NCI-H187 (cell line): ENCODE measurements at places on chromosomes 11 and 22.
A peak's percentile ranks its signal among the peaks of the same experiment; 100 is the strongest.

DNA sequence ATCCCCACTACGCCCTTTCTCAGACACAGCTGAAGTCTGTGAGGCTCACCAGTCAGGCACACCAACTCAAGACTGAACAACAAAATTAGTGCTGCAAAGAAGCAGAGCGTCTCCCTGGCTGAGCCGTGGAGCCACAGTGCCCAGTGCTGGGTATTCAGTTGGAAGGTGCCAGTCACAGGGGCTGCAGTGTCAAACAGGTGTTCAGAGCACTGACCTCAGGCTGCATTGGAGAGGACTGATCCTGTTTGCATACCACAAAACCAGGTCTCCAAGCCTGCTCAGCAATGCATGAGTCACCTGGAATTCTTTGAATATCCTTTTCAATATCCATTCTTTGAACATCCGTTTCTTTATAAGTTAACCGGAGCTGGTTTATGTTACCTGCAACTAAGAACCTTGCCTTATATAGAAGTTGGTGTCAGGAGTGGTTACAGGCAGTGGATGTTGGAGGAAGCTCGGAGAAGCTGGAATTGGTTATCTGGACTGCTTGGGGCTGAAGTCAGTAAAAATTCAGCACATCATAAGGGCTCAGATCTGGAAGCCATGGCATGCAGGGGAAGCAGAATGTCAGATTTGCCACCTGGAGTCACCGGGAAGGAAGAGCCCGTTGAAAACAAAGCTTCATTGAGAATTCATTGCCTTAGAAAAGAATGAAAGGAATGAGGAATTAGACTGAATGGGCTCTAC, 30.3 kb downstream of the PDGFB start:
- DNase-seq: no peak

DNA sequence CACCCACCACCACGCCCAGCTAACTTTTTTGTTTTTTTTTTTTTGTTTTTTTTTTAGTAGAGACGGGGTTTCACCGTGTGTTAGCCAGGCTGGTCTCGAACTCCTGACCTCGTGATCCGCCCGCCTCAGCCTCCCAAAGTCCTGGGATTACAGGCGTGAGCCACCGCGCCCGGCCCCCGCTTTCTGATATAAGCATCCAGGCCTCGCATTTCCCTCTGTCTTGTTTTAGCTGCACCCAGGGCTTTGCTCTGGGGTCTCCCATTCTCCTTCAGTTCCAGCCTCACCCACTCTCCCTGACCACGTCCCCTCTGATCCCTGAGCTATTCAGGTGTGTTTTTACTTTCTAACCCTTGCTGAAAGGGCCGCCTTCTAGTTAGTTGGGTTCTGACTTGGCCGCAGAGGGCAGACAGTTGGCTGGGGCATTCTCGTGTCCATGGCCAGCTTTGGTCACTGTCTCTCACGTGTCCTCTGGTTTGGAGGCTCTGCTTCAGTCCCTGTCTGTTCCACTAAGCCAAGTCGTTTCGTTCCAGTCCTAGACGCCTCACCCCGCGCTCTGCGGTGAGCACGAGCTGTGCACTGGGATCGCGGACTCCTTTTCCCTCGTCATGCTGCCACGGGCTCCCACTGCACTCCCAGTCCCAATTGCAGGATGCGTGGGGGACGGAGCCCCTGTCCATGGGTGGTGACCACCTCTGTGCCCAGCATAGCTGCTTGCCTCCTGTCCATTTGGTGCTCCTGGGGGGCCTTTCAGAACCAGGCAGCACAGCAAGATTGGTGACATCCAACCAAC, 6.0 kb upstream of the TNNT3 start:
- DNase-seq: no peak

DNA sequence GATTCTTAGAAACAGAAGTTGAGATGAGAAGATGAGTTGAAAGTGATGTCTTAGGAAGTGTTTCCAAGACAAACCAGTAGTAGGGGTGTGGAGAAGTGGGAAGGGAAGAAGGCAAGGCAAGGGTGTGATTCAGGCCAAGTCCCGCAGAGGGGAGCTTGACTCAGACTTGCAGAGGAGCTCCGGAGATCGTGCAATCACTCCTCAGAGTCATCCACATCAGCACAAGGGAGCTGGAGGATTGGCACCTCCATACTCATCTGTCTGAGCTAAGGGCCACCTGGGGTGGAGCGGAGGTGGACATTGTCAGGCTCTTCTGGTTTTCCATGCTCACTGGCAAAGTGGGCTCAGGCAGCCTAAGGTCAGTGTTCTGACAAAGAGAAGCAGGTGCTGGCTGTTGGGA, 44.4 kb downstream of the CHRDL2 start:
- no peak for DNase-seq

GRCh38 chr11:126669416-126669815, 313.9 kb downstream of the ST3GAL4 start:
- DNase-seq: no peak

DNA sequence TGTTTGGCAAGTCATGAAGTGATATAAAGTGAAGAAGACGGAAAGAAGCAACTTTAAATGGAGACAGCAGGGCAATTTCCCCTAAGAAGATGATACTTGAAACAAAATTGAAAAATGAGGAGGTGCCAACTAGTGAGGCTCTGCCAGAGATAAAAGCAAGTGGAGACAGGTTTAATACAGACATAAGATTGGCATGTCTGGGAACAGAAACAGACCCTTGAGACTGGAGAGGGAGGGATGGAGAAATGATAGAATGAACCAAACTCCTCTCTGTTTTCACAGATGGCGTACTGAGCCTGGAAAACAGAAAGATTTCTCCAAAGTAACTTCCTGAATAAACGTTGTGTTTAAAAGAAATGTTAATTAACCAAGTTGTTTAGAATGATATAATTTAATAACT, 354.5 kb upstream of the ANO5 start:
- DNase-seq: no peak

DNA sequence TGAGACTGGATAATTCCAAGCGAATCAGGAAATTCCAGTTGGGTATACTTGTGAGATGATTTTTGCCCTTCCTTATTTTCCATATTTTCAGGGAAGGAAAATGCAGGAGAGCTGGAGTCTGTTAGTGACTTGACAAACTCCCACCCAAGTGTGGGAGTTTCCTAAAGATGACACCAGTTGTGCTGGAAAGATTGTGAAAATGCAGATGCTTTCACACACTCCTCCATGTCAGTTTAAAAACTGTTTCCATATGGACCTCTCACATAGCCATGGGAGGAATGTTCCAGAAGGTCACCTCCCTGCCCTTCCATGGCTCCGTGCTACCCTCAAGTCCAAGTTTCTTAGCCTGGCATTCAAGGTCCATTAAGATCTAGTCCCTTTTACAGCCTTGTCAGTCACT, 350.7 kb upstream of the NARS2 start:
- no peak for DNase-seq

GRCh38 chr11:124736736-124737135, 3.0 kb upstream of the NRGN start:
- no peak for DNase-seq

GRCh38 chr11:65654375-65655349, 8.1 kb downstream of the RELA start:
- DNase-seq: no peak

GRCh38 chr22:24030186-24030702, 19.1 kb downstream of the CABIN1 start:
- no peak for DNase-seq

- no peak for DNase-seq
Observed at GRCh38 chr22:50577697-50577986, 585 bp downstream of the CPT1B start.

DNA sequence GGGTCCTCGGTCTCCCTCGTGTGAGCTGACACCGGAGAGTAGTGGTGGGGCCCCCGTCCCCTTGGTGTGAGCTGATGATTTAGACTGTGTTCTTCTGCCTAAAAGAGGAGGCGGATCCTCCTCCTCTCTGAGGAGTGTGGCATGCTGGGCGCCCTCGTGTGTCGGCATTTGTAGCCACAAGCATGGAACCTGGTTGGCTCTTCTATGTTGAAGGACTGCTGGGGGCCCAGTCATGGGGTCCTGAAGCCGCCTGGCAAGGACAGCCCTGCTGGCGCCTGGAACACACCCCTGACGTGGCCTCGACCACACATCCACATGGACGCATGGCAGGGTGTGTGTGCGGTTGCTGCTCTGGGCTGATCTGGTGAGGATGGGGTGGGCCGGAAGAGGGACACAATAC, 50.2 kb downstream of the AP2A2 start:
- no peak for DNase-seq

DNA sequence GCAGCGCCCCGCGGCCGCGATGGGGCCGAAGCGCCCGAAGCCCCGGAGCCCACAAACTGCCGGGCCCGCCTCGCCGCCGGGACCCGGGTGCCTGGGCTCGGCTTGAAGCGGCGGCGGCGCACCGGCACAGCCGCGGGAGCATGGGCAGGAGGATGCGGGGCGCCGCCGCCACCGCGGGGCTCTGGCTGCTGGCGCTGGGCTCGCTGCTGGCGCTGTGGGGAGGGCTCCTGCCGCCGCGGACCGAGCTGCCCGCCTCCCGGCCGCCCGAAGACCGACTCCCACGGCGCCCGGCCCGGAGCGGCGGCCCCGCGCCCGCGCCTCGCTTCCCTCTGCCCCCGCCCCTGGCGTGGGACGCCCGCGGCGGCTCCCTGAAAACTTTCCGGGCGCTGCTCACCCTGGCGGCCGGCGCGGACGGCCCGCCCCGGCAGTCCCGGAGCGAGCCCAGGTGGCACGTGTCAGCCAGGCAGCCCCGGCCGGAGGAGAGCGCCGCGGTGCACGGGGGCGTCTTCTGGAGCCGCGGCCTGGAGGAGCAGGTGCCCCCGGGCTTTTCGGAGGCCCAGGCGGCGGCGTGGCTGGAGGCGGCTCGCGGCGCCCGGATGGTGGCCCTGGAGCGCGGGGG, 346 bp downstream of the FJX1 start:
- DNase-seq: no peak

- no peak for DNase-seq
Observed at GRCh38 chr11:46658259-46658658, 40.9 kb downstream of the ATG13 start.

GRCh38 chr22:23536821-23537345, 43.2 kb downstream of the IGLL1 start:
- no peak for DNase-seq

GRCh38 chr11:11555208-11555607, 66.6 kb downstream of the GALNT18 start:
- peak; percentile 22 for DNase-seq

GRCh38 chr22:32327596-32328171, 30.0 kb upstream of the RFPL3 start:
- DNase-seq: no peak

- DNase-seq: peak; percentile 80
Observed at GRCh38 chr11:75625021-75625420, 43.8 kb downstream of the MAP6 start.

- DNase-seq: no peak
Observed at GRCh38 chr11:73200256-73200655, 17.8 kb upstream of the P2RY2 start.

GRCh38 chr22:44600207-44600785, 101.7 kb upstream of the PRR5 start:
- DNase-seq: no peak

- no peak for DNase-seq
Observed at GRCh38 chr11:121810291-121810690, 305.7 kb downstream of the BLID start.

DNA sequence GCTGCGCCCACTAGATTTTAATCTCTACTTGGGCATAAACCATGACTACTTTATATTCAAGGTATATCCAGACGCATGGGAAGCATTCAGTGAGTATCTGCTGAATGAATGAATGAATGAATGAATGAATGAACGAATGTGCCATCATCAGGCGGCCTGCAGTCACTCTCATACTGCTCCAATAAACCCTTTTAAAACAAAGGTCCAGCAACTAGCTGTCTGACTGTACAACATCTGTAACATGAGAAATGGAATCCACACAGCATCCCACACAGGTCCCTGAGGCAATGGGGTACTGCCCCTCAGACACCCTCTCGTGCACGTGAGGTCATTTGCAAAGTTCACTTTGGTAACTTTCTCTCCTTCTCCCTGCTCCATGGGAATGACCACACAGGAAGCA, 147.5 kb downstream of the LARGE1 start:
- DNase-seq: no peak

DNA sequence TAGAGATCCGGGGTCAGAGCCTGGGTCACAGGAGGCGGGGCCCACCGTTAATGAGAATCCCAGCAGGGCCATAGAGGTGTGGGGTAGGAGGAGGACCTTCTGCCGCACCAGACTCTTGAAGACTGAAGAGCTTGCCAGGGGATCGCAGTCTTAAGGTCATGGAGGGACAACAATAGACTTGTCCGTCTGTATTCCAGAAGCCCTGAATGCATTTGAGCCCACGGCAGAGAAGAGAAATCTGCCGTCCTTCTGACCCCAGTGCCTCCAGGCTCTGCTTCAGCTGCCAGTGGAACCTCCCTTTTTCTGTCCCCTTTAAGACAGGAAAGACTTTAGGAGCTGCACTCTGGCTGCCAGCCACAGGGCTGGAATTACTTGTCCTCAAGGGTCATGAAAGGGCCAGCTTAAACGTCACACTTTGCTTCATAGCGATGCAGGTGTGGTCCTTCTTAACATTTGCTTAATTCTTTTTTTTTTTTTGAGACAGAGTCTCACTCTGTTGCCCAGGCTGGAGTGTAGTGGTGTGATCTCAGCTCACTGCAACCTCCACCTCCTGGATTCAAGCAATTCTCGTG, 15.5 kb upstream of the ST3GAL4 start:
- no peak for DNase-seq

GRCh38 chr11:73625696-73626318, 20.6 kb upstream of the PLEKHB1 start:
- DNase-seq: peak; percentile 19

- peak; percentile 3 for DNase-seq
Observed at GRCh38 chr11:110134110-110134509, 40.9 kb downstream of the ZC3H12C start.

GRCh38 chr11:60834742-60835533, 7.0 kb upstream of the CCDC86 start:
- no peak for DNase-seq

DNA sequence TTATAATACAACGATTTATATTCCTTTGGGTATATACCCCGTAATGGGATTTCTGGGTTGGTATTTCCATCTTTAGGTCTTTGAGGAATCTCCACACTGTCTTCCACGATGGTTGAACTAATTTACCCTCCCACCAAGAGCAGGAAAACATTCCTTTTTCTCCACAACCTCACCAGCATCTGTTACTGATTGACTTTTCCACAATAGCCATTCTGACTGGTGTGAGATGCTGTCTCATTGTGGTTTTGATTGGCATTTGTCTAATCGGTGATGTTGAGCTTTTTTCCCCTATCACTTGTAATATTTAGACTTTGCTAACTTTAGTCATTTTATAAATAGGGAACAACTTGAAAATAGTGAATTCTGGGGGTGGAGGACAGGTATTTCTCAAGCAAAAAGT, 58.1 kb downstream of the PPFIA1 start:
- DNase-seq: no peak
